ENCODE measurements at places on chromosomes 5 and 9.

DNA sequence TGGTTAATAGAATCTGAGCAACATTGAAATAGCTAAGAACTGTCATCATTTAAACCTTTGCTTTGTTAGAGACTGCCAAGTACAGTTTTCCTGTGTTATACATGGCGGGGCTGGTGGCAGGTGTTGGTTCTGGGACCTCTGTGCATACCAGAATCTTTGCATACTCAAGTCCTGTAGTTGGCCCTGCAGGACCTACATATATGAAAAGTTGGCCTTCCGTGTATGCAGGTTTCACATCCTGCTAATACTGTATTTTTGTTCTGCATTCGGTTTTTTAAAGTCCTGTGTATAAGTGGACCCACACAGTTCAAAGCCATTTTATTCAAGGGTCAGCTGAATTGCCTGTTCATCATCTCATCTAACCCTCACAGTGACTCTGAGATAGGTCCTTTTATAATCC, 36.4 kb downstream of the LARP1 start:
- DNase-seq = no peak

GRCh38 chr9:70924380-70924779, 197.0 kb downstream of the TRPM3 start:
- DNase-seq = no peak

DNA sequence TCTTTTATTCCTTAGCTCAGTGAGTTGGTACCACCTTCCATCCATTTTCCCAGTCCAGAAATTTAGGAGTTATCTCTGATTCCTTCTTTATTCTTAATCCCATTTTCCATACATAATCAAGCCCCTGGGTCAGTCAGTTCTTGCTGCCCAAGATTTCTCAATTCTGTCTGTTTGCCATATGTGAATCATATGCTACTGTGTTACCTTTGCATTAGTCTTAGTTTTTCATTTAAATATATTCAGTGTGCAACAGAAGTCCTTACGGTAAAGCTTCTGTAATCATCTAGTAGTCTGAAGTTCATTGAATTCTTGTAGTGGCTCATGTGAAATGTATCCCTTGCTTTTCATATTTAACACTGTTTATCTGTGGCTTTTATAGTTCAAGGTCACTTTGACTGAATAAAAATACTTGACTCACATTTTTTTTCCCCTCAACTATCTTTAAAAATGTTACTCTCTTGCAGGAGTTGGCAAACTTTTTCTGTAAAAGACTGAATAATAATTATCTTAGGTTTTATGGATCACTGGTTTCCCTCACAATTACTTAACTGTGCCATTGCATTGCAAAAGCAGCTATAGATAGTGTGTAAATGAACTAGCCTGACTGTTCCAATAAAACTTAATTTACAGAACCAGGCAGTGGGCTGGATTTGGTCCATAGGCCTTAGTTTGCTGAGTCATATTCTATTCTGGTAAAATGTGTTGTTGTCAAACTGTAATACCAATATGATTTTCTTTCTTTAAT, 6.9 kb downstream of the KIAA1958 start:
- no peak for DNase-seq

DNA sequence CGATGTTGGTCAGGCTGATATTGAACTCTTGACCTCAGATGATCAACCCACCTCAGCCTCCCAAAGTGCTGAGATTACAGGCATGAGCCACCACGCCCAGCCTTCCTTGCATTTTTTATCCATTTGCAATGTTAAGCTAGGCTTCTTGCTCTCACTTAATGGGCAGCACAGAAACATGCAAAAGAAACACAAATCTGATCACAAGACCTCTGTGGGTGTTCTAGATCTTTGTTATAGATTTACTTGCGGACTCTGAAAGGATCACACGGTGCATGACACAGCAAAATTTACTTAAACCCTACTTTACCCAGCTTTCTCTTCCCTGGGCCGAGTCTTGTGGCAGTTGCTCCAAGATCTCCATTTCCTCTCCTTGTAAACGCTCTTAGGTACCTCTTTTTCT, 71.3 kb downstream of the PSAT1 start:
- DNase-seq = no peak

Measured in omental fat pad (tissue), 4 donors.